Pulmonary artery endothelial cell (primary cell): ENCODE measurements at places on chromosomes 5 and 9. TPM values are rescaled to one million over a fixed set of nuclear protein-coding genes. Genes with fewer than 3 reads are reported as not detected.

GRCh38 chr5:168992016-168992415 lies 308.9 kb downstream of the SLIT3 start:
- no peak for DNase-seq

Gene RAB3C
- 0.14 and 0.20 TPM in 2 replicates for total RNA-seq

- no peak for DNase-seq
Observed at GRCh38 chr9:126695701-126696400, 82.1 kb downstream of the LMX1B start.

Gene ZBTB6
- 11.7 and 13.5 TPM in 2 replicates for total RNA-seq

- DNase-seq = no peak
Observed at GRCh38 chr9:92175441-92175840, 60.2 kb upstream of the SPTLC1 start.
